Naive thymus-derived CD8-positive, alpha-beta T cell (primary cell): ENCODE measurements at places on chromosomes 4 and X.

- DNase-seq = no peak
Observed at GRCh38 chr4:176377780-176378179, 58.0 kb downstream of the SPCS3 start.

GRCh38 chr4:85807247-85807950 lies 332.4 kb downstream of the ARHGAP24 start:
- no peak for DNase-seq

GRCh38 chr4:173367946-173368345 lies 2.8 kb upstream of the SAP30 start:
- DNase-seq = no peak

DNA sequence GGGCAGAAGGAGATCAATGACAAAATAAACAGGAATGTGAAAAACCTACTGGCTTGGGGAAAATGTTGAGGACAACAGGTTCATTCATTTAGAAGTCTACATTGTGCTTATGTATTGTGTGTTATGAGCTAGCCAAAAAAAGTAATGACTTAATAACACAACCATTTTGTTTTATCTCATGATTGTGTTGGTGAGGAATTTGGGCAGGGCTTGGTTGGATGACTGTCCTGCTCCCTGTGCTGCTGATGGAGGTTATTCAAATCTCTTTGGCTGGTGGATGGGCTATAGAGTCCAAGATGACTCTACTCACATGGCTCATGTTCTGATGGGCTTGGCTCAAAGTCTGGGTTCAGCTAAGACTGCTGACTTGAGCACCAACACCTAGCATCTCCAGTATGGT lies 116.3 kb downstream of the HS3ST1 start:
- DNase-seq = no peak

DNA sequence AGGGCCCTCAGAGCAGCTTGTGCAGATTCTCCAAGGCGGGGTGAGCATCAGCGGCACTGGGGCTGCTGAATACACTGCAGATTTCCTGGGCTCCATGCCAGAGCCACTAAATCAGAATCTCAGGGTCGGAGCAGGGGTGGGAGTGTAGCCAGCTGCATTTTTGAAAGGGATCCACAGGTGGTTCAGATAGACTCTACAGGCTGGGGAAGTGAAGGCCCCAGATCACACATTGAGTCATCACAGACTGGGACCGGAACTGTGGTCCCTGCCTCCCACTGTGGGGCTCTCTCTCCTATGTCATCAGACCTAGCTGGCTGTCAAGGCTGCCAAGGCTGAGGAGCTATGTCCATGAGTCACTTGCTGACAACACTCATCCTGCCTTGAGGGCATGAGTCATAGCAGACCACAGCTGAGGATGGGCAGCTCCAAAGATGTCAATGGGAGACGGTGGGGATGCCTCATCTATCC lies 162.3 kb upstream of the MAMLD1 start:
- no peak for DNase-seq

DNA sequence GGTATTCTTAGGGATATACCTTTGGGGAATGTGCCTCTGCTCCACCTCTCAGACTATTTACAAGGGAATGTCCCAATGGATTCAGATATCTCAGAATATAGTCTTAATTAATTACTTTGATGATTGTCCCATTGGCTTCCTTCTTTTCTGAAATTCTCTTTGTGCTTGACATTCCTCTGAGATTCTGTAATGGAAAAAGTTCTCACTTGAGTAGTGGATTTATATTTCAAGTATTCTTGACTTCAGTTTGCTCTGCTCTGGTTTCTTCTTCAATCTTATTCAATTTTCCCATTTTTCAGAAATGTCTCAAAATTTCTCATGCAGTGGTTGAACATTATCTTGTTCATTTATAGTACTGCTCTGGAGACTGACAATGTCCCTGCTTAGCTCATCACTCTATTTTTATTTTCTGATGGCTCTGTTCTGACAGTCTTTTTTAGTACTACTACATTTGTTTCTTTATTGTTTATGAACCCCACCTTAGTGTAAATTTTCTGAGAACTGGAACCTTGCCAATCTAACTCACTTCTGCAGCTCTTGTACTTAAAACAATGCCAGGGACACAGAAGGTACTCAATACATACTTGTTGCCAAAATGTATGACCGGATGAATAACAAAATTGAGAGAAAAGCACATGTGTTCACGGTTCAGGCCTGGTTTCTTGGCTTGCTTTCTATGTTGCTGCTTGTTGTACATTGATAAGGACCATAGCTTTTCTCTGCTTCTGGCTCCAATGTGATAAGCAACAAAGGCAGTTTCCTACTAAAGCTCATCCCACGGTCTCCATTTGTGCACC lies 471.7 kb downstream of the GASK1B start:
- DNase-seq = no peak

- no peak for DNase-seq
Observed at GRCh38 chrX:115642311-115642710, 81.3 kb downstream of the PLS3 start.

GRCh38 chrX:25531096-25531495 lies 515.3 kb upstream of the ARX start:
- DNase-seq = no peak

- no peak for DNase-seq
Observed at GRCh38 chr4:71162386-71162785, 168.9 kb downstream of the DCK start.

- no peak for DNase-seq
Observed at GRCh38 chrX:69203638-69204037, 38.4 kb upstream of the PJA1 start.

- no peak for DNase-seq
Observed at GRCh38 chr4:86256086-86256485, 103.8 kb downstream of the MAPK10 start.

- DNase-seq = no peak
Observed at GRCh38 chr4:145427991-145428390, 53.7 kb upstream of the SMAD1 start.

DNA sequence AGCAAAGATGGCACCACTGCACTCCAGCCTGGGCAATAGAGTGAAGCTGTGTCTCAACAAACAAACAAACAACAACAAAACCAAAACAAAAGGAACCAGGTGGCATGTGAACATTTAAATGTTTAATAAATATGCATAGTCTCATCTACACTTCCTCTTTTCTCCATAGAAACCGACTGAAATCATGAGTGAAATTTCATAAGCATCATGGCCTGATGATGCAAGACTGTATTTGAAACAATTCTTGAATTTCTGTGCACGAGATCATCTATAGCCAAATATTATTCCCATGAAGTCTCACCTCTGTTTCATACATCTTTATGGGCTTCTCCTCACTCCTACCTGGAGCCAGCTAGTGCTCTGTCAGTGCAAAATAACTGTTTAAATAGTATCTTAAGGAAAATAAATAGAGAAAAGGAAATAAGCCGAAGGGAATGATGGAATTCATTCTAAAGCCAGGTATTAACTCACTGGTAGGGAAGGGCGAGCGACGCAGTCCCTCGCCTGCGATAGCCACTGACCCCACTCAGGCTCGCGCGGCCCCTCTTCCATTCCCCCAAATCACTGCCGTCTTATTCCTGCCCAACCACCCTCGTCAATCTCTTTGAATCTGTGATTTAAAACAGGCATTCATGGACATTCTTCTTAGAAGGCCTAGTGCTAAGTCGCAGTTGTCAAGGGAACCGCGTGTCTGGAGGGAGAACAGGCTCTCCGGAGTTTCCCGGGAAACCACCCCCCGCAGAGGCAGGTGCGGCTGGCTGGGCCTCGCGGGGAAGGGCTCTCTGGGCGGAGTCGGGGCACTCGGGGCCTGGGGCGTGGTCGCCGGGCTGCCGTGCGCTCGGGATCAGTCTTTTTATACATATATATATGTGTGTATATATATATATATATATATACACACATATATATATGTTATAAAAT lies 52.4 kb upstream of the TRIM2 start:
- peak; percentile 46 for DNase-seq

- no peak for DNase-seq
Observed at GRCh38 chr4:108881986-108882385, 119.1 kb upstream of the ETNPPL start.

- DNase-seq = no peak
Observed at GRCh38 chr4:48005781-48006180, 10.7 kb downstream of the CNGA1 start.

DNA sequence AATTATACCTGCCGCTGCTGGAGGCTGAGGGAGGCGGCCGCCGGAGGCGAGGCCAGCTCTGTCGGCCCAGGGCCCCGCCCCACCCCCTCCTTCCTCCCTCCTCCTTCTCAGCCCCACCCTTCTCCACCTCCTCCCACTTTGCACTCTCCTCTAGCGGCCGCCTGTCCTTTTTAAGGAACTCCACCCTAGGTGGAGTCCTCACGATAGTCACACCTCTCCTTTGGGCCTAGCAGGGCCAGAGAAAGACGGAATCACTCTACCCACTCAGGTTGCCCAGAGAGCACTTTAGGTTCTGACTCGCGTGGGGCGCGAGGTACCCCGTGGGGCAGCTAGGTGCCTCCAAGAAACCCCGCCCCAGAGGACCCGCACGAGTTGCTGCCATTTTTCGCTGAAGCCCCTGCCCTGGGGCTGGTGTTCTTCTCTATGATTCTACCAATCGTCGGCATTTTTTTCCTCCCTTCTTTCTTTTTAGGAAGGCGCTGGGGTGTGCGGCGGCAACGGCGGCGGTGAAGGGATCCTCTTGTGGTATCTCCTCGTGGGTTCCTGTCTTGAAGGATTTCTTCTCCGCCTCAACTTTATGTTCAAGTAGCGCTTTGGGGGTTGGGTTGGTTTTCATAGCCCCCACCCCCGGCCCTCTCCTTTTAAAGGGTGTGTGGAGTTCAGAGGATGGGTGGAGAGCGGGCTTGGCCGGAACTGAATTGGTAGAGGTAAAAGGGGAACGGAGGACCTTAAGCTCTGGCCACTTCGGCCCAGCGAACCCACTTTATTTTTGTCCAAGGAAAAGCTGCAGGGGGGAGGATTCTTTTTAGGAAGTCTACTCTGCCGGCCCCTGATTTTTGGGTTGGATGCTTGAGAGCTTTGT lies at the start of gene KLF8:
Gene KLF8 (plus strand): TSS at position 136 of the 862 bp plus-strand sequence. CDS start 979 bp downstream, outside the sequence.
- DNase-seq = peak; percentile 9

GRCh38 chr4:102734591-102735385 lies 26.0 kb downstream of the MANBA start:
- DNase-seq = no peak

DNA sequence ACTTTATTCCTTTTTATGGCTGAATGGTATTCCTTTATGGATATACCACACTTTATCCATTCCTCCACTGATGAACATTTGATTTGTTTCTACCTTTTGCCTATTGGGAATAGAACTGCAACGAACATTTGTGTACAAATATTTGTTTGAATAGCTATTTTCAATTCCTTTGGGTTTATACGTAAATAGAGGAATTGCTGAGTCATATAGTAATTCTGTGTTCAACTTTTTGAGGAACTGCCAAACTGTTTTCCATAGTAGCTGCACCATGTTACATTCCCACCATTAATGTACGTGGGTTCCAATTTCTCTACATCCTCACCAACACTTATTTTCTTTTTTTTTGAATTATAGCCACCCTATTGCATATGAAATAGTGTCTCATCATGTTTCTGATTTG lies 156.5 kb upstream of the ATP6AP2 start:
- DNase-seq = no peak

DNA sequence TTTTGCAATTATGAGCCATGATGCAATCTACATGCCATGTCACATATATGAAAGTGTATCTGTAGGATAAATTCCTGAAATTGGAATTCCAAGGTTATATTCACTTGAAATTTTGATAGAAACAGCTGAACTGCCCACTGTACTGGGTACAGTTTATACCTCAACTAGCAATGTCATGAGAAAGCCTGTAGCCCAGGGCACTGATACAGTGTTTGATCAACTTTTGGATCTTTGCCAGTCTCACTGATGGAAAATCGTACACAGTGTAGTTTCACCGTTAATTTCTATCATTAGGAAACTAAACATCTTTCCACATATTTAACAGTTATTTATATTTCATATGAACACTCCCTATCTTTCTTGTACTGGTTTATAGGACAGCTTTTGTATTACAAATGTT lies 34.2 kb downstream of the TAPT1 start:
- no peak for DNase-seq

GRCh38 chr4:146029147-146029546 lies 90.5 kb upstream of the ZNF827 start:
- no peak for DNase-seq

- DNase-seq = no peak
Observed at GRCh38 chr4:73836373-73837279, at the start of gene CXCL6. CXCL6 (plus strand) TSS chr4:73836678; CDS start chr4:73836751, 73 bp downstream.

- DNase-seq = no peak
Observed at GRCh38 chr4:150327262-150327780, 249.1 kb downstream of the DCLK2 start.

DNA sequence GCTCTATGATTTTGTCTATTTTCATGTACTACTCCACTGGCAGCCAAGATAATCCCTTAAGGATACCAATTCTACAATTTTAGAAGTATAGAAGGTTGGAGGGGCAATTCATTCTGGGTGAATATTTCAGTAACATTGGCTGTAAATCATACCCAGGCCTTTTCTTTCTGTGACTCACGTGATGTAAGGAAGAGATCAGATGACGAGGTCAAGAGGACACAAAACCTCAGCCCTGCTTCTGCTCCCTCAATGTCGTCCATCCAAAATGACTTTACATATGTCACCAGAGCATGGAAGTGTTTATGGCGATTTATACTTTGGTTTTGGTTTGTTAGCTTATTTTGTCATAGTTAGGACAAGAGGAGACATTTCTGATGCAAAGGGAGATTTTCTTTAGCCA lies 70.7 kb upstream of the SLC4A4 start:
- no peak for DNase-seq
